ENCODE measurements at places on chromosomes 2 and 18. TPM values are rescaled to one million over a fixed set of nuclear protein-coding genes. Genes with fewer than 3 reads are reported as not detected.

The GPR39 gene
- not detected for total RNA-seq

GRCh38 chr2:99822474-99823207 lies 319.7 kb downstream of the AFF3 start:
- DNase-seq = no peak

GRCh38 chr2:74031221-74031620 lies 46.5 kb downstream of the TET3 start:
- no peak for DNase-seq

- DNase-seq = no peak
Observed at GRCh38 chr2:137638932-137639331, 325.3 kb upstream of the HNMT start.

DNA sequence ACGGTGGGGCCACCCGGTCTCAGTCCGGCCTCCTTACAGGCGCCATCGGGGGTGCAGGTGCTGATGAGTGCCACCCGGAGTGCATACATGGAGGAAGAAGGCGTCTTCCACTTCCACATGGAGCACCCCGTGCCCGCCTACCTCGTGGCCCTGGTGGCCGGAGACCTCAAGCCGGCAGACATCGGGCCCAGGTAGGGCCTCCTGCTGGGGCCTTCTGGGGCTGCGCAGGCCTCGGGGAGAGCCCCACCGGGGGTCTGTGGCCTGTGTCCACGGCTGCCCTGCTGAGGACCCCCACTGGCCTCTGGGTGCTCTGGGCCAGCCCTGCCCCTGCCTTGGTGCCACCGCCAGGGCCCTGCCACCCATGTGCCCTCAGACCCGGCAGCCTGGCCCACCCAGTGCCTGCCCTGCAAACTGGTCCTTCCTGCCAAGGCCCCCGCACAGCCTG lies 4.8 kb downstream of the RNPEPL1 start:
- no peak for DNase-seq

DNA sequence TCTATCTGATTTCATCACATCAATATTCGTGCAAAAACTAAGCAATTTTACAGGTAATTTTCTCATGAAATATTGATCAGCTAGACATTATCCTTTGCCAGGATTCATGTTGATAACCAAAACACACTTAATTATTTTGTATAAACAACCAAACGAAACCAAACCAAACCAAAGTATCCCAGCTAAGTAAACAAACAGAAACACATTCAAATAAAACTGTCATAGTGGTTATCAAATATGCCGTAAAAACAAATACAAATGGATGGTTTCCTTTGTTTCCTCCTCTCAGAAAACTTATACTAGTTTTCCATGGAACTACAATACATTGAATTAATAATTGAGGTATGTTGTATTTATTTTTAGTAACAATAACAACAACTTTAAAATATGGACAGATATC lies 777.4 kb downstream of the DSC3 start:
- DNase-seq = no peak

DNA sequence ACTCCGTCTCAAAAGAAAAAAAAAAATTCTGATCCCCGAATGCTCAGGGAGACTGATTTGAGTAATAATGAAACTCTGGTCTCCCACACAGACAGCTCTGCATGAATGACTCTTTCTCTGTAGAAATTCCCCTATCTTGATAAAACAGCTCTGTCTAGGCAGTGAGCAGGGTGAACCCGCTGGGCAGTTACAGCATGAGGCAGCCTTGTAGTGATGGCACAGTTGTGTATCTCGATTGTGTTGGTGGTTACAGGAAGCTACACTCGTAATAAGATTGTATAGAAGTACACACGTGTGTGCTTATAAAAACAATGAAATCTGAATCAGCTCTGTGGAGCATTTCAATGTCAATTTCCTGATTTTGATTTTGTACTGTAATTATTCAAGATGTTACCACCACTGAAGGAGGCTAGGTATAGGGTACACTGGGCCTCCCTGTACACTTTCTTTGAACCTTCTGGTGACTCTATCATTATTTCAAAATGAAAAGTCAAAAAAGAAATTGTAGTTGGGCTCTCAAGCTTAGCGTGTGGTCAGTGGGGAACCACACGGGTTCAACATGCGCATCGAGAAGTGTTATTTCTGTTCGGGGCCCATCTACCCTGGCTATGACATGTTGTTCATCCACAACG lies 34.9 kb upstream of the ATP8B1 start:
- peak; percentile 78 for DNase-seq

GRCh38 chr18:7512348-7512747 lies 54.8 kb upstream of the PTPRM start:
- no peak for DNase-seq

DNA sequence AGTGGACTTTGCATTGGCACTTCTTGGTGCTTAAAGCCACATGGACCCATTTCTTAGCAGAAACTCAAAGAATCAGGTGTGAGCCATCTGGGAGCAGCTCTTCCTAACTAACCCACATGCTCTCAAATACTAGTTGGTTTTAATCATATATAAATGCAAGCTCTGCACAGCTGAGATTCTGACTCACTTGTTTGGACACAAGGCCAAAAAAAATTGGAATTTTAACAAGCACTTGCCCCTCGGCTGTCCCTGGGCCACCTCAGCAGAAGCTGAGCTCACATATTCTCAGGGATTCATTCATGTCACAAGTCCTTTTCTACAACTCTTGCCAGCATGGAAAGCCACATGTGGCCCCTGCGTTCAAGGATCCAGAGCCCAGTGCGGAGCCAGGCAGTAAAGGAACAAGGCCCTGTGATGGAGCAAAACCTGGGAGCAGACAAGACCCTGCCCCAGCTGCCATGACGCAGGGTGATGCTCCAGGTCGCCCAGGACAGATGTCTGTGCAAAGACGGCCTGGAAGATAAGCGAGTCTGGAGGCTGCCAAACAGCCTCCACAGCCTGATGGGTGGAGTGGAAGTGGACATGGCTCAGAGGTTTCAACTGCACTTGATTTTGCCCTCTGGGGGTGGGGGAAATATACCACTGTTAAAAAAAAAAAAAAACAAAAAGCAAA lies 266.5 kb downstream of the EIPR1 start:
- no peak for DNase-seq

The DHX57 gene
- total RNA-seq = 24.3 TPM

DNA sequence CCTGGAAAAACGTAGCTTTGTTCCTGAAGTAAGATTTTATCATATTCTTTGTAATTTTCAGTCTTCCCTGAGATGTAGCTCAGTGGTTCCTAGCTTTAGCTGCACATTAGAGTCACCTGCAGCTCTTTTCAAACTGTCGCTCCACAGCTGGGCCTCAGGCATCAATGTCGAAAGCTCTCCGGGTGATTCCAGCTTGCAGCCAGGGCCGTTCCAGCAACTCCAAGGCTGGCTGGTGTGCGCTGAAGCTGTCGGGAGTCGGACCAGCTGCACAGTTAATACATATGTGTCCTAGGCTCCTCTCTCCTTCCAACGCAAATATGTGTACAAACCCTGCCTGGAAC lies 609 bp upstream of the ZNF2 start:
- DNase-seq = no peak

The HAAO gene
- total RNA-seq = 0.26 TPM

DNA sequence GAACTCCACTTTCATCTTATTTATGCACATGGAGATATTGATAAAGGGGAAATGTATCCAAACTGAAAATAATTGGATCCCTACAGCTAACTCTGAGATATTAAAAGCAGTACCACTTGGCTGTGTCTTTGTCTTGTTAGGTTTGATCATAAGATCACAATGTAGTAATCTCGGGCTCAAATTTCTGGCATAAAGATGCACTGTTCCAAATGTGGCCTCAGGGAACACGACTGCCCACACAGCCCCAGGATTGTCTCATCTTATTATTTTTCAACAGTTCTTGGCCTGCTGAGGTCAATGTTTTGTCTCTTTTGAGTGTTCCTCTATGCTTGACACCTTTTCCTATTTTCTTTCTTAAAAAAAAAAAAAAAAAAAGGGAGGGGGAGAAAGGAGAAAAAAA lies 114.1 kb downstream of the GBX2 start:
- no peak for DNase-seq

GRCh38 chr2:226703514-226703913 lies 96.1 kb downstream of the IRS1 start:
- DNase-seq = no peak

GRCh38 chr18:49841236-49842217 lies 28.2 kb upstream of the ACAA2 start:
- DNase-seq = no peak

The ZNF385B gene
- not detected for total RNA-seq

The ALKAL2 gene
- total RNA-seq = 0.28 TPM

The MARCHF4 gene
- total RNA-seq = not detected

DNA sequence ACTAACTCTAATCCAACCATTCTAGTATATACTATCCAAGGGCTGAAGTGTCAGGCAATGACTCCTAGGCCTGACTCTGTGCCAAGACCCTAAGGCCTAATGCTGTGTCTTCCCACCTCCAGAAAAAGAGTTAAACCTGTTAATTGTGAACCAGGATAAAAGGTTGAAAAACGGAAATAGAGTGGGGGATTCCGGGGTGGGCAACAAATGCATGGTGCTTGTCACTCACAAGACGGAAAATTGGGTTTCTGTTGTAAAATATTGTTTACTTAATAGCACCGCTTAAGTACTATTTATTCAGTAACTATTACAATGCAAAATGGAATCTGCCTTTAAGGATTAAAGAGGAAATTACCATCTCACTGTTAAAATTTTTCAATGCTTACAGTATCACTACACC lies 3.2 kb downstream of the STK17B start:
- peak; percentile 65 for DNase-seq

The TEKT4 gene
- total RNA-seq = 0.49 TPM

GRCh38 chr18:24559526-24559925 lies 99.1 kb downstream of the HRH4 start:
- DNase-seq = no peak

The TUBB8B gene
- total RNA-seq = not detected

The EML6 gene
- total RNA-seq = 0.83 TPM

The STARD6 gene
- not detected for total RNA-seq

The OR6B2 gene
- total RNA-seq = not detected

DNA sequence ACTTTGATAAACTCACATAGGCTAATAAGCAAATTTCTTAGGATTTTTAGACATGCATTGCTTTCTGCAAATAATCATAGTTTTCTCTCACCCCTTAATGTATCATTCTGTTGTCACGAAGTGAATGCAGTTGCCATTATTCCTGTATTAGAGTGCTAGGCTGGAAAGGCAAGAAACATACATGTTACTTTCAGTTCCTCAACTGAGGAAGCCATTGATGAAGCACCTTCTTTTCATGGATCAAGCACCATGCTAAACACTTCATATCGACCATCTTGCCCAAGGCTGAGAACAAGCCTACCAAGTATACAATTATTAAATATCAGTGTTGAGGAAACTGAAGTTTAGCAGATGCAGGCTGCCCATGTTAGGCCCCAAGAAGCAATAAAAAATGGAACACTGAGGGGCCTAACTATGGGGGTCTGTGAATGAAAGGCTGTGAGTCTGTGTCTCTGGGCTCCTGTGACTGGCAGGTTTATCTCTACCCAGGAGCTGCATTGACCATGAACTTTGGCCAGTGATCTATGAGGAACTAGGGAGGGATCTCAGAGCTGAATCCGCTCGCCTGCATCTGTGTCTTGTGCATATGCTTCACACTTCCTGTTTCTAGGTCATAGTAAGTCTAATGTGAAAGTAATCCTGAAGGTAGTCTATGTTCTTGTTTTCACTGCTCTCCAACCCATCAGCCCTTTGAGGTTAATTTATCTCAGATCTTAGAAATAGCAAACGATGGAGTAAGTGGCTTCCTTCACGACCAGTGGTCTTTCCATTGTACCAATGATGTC lies 16.0 kb upstream of the TSPYL6 start:
- no peak for DNase-seq

DNA sequence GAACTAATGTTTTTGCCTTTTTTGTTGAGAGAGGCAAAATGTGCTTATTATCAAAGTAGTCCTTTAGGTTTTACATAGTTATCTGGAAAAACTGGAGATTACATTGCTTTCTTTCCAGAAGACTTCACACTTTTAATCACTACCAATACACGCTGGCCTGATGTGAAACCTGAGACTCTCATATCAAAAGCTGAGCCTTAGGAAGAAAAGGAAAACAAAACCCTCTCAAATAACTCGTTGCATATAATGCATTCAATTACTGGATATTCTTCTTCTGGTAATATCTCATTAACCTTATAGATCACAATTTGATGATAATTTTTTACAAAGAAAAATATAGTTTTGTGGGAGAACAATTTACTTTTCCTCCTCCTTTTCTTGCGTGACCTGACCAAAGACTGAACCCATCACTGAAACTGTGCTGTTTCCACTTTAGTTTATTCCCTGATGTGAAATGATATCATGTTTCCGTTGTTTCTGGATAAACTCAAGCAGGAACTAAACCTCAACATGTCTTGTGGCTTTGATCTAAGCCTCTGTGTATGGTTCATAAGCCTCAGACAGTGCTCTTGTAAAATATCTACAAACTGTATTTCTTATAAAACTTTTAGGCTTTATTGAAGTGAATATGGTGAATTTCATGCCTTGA lies 332.4 kb downstream of the GULP1 start:
- no peak for DNase-seq
